ENCODE measurements at places on chromosomes 12 and 14.

GRCh38 chr14:46840944-46841720, 189.6 kb upstream of the RPL10L start:
- DNase-seq = no peak

DNA sequence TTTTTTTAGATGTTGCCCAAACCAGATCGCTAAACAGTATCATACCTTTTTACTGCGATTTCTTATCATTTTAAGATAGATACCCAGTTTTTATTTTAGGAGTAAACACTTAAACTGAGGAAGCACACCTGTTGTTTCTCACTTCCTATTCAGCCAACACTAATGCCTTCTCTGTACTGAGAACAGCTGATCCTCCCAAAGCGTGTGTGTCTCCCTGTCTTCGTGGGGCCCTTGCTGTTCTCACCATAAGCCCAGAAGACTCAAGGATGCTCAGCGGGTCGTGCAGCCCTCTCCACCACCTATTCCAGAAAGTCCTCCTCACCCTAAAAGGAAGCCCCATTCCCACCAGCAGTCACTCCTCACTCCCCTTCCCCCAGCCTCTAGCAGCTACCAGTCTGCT, 14.8 kb downstream of the PPP2R5C start:
- DNase-seq = no peak

DNA sequence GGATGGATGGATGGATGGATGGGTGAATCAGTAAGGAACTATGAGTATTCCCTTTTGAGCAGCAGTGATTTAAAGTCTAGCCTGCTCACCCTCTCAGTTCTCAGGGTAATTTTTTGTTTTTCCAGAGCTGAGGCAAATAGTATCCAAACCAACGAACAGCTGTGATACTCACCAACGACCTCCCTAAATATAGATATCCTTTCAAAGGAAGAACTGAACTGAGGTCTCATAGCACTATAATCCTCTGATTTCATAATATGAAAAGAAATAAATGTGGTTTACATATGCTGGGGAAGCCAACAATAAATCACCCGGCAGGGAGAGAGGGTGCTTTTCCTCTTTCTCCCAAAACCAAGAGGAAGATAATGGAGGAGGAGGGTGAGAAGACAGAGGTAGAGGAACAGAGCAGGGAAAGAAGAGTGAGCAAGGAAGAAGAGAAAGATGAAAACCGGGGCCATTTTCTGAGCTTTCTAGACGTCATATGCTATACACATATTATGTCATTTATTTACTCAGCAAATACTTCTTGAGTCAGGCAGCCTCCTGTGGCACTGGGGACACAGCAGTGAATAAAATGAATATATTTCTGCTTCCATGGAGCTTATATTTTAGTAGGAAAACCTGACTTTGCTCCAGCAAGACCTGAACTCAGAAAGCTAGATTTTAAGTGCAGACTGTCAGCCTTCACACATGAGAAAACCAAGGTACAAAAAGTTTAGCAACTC, 710.7 kb upstream of the TBX3 start:
- DNase-seq = no peak

DNA sequence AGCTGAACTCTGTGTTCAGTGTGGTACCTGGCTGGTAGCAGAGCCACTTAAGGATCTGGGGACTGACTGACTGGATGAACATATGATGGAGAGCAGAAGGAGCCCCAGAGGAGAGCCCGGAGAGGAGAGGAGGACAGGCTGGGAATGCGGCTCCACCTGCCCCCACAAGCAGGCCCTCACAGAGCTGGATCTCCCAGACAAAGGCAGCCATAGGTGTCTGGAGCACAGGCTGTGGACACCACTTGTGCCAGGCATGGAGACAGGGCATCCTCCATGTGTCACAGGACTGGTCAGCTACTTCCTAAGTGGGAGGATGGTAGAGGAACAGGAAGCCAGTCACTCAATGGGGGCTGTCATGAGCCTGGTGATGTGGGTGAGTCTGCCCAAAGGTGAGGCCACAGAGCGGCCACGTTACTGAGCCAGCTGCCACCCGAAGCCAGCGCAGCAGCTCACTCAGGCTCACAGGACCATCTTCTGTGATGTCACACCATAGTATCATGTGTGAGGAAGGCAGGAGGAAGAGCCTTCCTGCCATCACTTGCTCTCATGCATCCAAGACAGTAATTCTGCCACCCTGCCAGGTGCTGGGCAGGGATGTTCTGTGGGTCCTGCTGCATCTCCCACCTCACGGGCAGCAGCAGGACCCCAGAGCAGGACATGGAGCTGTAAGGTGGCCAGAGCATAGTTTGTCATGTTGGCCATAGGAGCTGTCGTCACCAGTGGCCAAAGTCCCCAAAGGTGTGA, 72.1 kb downstream of the PRIMA1 start:
- DNase-seq = no peak

GRCh38 chr14:71730471-71730870, 201.8 kb upstream of the RGS6 start:
- no peak for DNase-seq

DNA sequence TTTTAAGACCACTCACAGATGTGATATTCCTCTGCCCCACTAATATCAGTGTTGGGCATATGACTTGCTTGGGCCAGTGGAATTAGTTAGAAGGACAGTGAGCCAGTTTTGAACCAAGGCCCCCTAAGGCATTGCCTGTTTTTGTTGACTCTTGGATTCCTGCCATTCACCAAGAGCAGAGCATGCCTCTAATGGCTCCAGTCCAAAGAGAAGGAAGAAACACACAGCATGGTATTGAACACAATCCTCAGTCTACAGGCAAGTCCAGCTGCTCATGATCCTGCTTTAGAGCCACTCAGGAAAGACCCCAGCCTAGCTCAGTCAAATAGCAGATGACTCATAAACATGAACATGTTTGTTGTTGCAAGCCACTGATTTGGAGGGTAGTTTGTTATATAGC, 1201.5 kb downstream of the BCL11B start:
- DNase-seq = no peak

DNA sequence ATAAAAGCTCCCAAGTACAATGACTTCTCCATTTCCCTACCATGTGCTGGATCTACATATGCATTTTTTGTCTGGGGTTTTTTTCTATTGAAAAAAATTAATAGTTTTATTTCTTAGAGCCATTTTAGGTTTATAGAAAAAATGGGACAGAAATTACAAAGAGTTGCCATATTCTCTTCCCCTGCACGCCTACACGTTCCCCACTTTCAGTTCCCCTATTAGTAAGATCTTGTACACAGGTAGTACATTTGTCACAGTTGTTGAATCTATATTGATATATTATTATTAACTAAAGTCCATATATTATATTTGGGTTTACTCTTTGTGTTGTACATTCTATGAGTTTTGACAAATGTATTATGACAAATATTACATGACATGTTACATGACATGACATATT, 35.7 kb downstream of the SIX6 start:
- no peak for DNase-seq

GRCh38 chr12:111204788-111205241, 164.1 kb downstream of the PHETA1 start:
- DNase-seq = no peak

GRCh38 chr12:122947352-122947792, 18.9 kb downstream of the ABCB9 start:
- DNase-seq = no peak

DNA sequence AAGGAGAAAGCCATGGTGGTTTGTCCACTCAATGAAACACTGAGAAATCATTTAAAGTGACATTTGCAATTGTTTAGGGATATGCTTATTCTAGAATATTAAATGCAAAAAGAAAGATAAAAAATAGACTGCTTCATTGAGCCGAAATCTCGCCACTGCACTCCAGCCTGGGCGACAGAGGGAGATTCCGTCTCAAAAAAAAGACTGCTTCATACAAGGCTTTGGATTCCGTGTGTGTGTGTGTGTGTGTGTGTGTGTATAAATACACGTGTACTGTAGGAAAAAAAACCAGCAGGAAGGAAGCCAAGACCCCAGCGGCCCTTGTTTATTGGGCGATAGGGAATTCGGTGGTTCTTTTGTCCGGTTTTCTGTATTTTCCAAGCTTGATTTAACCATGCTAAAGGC, 3.2 kb upstream of the ZNF839 start:
- no peak for DNase-seq

DNA sequence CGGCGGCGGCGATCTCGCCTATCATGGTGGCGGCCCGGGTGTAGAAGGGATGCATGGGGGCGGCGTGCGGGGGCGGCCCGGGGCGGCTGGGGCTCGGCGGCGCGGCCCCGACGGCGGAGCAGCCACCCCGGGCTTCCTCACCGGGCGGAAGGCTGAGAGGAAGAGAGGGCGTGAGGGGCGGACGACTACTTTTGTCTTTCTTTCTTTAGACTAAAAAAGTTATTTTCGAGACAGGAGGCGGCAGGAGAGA, 240 bp downstream of the BTG1 start:
- no peak for DNase-seq

- no peak for DNase-seq
Measured at GRCh38 chr12:33587354-33587753, 147.7 kb upstream of the SYT10 start.

GRCh38 chr12:52337054-52337453, 15.9 kb upstream of the KRT83 start:
- DNase-seq = no peak

- DNase-seq = no peak
Measured at GRCh38 chr14:96083667-96084320, 44.6 kb downstream of the C14orf132 start.

DNA sequence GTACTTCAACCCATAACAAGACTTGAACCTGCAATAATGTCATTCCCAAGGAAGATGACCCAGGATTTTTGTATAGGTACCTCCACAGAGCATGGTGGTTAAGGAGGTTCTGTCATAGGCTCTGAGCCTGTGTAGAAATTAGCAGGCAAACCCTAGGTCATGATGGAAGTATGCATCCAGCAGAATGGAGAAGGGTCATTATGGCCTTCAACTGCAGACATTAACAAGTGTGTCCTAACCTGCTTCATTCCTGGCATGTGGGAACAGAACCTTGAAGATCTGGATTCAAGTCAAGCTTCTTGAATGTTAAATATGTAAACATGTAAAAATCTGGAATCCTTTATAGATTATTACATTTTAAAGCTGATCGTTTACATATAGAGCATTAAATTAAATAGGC, 116.2 kb upstream of the SLC38A4 start:
- no peak for DNase-seq

DNA sequence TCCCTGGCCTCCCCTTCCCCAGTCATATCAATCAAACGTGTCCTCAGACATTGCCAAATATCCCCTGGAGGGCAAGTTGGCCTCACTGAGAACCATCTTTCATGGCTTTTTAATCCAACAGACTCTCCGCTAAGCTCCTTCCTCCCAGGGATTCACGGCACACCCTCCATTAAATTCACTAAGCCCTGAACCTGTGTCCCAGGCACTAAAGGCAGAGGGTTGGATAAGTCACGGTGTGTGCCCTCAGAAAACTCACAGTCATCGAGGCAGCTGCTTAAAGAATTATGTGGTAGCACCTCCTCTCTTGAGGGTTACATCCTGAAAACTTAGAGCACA, 167.1 kb downstream of the PIWIL1 start:
- DNase-seq = no peak

- DNase-seq = no peak
Measured at GRCh38 chr12:116943419-116944372, 32.9 kb downstream of the FBXW8 start.

DNA sequence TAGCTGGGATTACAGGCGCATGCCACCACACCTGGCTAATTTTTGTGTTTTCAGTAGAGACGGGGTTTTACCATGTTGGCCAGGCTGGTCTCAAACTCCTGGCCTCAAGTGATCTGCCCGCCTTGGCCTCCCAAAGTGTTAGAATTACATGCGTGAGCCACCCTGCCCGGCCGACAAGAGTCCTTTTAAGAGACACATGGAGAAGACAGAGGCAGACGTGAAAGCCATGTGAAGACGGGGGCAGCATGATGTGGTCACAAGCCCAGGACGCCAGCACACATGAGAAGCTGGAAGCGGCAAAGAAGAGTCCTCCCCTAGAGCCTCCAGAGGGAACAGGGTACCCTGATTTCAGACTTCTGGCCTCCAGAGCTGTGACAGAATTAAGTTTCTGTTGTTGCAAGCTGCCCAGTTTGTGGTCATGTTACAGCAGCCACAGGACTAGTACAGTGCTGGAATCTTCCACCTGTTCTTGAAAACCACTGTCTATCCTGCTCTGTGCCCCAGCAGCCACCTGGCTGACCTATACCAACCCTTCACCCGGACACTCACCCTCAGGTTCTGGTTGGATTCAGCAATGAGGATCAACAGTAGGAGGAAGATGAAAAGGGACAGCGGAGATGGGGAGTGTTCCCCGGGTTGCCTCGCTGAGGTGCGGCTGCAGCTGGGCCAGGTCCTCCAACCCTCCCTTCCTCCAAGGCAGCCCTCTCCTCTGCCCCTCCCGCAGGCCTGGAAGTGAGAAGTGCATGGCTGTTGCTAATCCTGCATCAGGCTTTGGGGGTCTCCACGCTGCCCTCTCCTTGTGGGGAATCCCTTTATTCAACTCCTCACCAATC, 16.9 kb downstream of the VPS37B start:
- DNase-seq = no peak

DNA sequence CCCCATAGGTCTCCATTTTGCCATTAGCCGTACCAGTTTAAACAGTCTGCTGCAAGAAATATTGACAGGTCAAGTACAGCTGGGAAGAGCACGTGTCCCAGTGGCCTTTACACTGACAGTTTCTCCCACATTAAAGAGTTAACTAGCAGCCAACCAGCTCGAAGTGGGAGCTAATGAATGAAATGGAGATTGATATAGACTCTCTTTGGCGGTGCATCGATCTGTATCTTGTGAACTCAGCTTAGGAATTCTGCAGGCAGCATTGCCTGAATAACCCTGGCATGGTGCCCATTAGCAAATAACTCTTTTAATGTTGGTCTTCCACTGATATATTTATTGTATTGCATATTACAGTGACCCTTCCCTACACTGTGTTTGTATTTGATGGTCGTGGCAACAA, 319.4 kb downstream of the EGLN3 start:
- no peak for DNase-seq

DNA sequence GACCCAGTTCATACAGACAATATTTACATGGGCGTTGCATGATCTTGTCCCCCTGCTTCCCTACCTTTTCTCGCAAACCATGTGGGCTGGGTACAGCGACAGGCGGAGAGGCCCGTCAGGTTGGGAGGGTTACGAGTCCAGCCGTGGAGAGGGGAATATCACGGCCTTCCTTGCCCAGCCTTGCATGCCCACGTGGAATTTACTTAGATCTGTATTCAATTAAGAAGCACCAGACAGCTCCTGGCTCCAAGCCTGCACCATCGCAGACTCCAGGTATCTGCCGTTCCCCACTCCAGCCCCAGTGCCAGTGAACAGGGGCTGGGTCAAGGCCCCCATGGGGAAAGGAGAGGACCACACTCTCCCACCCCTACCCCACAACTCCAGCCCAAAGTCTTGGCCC, 29.8 kb downstream of the BCL11B start:
- no peak for DNase-seq

- DNase-seq = no peak
Measured at GRCh38 chr12:53101266-53101665, 2.0 kb upstream of the SOAT2 start.

DNA sequence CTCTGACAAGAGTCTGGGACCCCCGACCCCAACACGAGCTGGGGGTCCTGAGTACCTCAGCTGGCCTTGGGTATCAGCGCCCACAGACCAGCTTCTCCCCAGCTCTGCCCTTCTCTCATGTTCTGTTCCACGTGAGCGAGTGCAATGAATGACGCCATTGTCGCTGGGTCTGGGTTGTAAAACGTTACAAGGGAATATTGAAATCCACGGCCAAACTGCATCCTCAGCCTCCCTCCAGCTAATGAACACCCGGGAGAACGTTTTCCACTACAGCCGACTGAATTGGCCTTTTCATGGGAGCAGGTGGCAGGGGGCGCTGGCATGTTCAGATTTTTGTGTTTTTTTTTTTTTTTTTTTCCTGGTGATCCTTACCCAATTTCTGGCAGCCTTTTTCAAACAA, 34.7 kb downstream of the TBX5 start:
- no peak for DNase-seq

Data from activated CD4-positive, alpha-beta T cell treated with anti-CD3 and anti-CD28 coated beads, Interleukin-2, Interleukin-4, amounts not matched to agents 100 ng/mL and 50 ng/mL, durations not matched to agents 16 hours and 8 hours (primary cell).